GM20000 (cell line): ENCODE measurements at places on chromosomes 5 and 9.

DNA sequence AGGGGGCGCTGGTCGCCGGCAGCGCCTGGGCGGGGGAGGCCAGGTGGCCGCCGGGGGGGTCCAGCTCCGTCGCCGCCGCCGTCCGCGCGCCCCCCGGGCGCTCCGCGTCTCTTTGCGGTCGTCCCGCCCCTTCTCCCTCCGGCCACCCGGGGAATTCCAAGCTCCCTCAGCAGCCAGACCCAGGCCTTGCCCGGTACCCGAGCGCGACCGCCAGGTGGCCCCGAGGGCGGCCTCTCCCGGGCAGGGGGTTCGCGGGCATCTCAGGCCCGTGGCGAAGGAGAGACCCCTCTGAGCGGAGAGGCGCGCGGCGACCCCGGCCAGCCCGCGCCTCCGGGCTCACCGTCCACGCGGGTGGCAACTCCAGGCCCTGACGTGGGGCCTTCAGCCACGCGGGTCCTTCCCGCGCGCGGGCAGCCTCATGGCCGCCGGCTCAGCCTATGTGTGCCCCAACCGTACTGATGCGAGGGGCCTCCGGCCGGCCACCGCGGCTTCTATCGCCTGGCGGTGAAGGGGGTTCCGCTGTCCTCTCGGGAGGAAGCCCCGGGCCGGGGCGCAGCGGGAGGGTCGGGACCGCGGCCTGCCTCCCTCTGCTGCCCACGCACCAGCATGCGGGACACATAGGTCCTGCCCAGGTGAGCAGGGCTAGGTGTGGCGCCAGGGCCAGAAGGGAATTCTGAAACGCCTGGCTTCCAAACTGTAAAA, 529 bp upstream of the NRARP start:
- DNase-seq = no peak

- DNase-seq = no peak
Observed at GRCh38 chr5:150527808-150528207, 19.9 kb downstream of the NDST1 start.

DNA sequence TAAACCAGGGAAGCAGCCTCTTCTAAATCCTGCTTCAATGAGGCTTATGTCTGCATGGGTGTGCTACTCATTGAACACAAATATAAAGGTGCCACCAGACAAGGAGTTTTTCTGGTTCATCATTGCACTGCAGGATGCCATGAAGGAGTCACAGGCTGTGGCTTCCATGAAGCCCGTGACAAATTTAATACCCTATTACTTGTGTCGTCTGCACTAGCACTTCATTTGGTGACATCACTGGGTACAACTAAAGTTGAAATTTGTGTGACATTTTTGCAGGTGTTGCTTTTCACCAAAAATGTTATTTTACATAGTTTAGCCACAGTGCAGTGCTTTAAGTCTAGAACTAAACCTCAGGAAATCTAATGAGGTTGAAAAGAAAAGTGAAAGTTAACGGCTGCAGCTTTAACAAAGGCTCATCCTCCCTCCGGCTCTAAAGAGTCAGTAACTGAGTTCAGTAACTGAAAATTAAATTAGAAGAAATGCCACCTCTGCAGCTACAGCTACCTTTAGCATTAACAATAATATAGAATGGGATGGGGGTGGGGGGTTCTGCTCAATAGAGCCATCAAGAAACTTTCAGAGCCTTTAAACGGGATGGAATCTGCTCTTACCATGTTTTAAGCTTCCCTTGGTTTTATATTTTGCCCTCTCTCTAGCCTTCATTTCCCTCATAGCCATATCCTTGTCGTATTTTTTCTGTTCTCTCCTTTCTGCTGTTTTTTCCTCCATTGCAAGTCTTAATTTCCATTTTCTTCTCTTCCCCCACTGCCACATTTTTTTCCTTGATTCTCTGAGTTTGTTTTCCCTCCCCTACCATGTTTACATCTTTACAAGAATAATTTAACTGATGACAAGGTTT, 233.8 kb upstream of the TMEM161B start:
- peak; percentile 38 for DNase-seq

- no peak for DNase-seq
Observed at GRCh38 chr5:127960270-127960691, 123.3 kb upstream of the SLC12A2 start.

DNA sequence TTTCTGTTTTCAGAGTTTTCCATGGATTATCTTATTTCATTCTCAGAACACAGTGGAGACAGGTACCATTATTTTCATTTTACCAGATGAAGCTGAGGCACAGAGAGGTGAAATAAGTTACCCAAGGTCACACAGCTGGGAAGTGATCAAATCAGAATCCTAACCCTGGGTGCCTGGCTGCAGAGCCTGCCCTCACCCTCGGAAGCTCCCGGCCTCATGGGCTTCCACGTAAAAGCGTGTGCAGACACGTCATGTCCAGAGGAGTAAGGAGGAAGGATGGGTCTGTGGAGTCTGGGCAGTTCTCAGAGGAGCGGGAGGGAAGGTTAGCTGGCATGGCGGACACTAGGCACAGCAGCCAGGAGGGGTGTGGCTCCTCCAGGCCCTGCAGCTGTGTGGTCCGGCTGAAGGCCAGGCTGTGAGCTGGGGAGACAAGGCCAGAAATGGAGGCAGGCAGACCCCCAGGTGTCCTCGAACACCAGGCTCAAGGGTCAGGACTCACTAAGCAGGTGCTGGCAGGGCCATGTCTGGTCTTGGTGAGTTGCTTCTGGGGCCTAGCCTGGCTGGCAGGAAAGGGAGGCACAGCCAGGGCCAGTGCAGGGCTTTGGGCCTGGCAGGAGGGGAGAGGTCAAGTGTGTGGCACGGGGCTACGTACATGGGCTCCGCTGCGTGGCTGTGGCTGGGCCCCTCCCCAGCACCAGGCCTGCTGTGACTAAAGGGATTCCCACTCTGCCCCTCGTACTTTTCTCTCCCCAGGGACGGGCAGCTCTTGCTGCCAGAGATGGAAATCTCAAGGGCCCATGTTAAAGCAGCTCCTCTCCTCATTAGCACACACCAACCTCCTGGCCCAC, 5.6 kb downstream of the TBC1D9B start:
- DNase-seq = no peak

GRCh38 chr5:108432024-108432423, 50.1 kb upstream of the FBXL17 start:
- DNase-seq = no peak

- DNase-seq = no peak
Observed at GRCh38 chr9:108377382-108377781, 478.4 kb downstream of the ACTL7B start.

GRCh38 chr9:135275163-135275562, 187.7 kb downstream of the OLFM1 start:
- no peak for DNase-seq
